ENCODE measurements at places on chromosomes 12 and 14.

DNA sequence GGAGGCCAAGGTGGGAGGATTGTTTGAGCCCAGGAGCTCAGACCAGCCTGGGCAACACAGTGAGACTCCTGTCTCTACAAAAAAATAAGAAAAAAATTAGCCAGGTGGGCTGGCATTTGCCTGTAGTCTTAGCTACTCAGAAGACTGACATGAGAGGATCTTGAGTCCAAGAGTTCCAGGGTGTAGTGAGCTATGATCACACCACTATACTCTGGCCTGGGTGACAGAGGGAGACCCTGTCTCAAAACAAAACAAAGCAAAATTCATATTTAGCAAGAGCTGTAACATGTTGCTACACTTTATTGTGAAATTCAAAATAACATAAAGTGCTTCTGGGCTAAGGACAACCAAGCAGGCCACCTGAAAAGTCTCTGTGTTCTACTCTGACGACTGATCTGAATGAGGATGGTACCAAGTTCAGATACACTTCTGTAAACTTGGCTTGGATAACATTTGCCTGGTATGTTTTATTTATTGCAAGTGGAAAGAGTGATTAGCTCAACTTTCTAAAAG lies 11.6 kb upstream of the STRN3 start:
- no peak for DNase-seq

- no peak for DNase-seq
Measured at GRCh38 chr14:45727133-45727532, 474.1 kb upstream of the MIS18BP1 start.

GRCh38 chr12:54932691-54933090 lies 51.9 kb downstream of the TESPA1 start:
- DNase-seq, result no peak

- no peak for DNase-seq
Measured at GRCh38 chr12:93743999-93744689, 67.0 kb downstream of the CRADD start.

GRCh38 chr12:27524494-27524835 lies 459 bp downstream of the PPFIBP1 start:
- DNase-seq, result no peak

- peak; percentile 32 for DNase-seq
Measured at GRCh38 chr12:50765095-50765911, 1.4 kb downstream of the ATF1 start.

All from CD14-positive monocyte (primary cell).